ENCODE measurements at places on chromosomes 4 and X.

DNA sequence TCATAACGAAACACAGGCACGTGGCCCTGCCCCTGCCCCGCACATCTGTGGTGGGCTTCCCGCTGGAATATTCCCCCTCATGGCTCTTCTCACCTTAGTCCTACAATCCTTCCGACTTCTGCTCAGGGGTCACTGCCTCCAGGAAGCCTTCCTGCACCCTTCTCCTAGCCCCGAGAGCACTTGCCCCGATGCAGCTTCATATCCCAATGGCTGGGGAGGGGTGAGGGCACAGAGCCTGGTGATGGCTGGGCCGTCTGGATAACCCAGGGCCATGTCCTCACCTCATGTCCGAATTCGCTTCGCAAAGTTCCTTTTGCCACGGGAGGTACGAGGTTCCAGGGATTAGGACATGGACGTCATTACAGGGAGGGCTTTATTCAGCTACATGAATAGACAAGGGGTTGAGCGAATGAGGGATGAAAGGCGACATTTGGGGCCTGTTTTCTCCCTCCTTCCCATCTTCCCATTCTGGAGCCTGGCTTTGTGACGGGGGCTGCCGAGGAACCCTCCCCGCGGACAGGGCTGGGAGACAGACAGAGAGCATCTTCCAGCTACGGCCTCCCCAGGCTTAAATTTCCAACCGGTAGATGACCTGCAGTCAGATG lies 35.5 kb upstream of the HMX1 start:
- no peak for ATAC-seq

GRCh38 chrX:32896088-32896487 lies 315.3 kb downstream of the DMD start:
- ATAC-seq = no peak

- ATAC-seq = no peak
Observed at GRCh38 chrX:134622813-134623185, 35.5 kb downstream of the PLAC1 start.

DNA sequence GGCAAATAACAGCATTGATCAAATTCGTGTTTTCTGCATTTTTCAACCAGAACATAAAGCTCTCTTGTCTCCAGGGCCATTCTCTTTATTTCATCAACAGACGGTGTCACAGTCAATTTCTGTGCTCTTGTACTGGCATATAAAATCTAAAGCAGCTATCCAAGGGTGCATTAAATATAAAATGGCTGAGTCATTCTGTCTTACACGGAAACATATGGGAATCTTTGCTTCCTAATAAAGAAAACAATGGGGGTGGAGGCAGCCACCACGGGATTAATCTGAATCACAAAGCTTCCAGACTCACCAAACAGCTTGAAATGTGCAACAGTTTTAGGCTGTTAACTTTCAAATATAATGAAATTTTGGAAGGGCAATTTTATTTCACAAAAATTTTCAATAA lies 132.6 kb downstream of the IL15 start:
- no peak for ATAC-seq

GRCh38 chr4:151874328-151874727 lies 113.5 kb upstream of the GATB start:
- ATAC-seq = no peak
